ENCODE measurements at places on chromosomes 13 and 19.
A peak's percentile ranks its signal among the peaks of the same experiment; 100 is the strongest.

GRCh38 chr13:61727767-61728166 lies 312.1 kb upstream of the PCDH20 start:
- no peak for DNase-seq

DNA sequence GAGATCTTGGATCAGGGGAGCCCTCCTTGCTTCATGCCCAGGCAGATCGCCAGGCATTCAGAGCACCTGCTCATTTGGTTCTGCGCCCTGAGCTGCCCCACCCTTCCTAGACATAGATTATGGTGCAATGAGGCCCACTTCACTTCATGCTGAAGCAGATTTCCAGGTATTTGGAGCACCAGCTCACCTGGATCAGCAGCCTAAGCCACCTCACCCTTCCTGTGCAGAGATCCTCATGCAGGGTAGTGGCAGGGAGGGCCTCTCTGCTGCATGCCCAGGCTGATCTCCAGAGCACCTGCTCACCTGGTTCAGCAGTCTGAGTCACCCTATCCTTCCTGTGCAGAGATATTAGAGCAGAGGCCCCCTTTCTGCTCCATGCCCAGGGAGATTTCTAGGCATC lies 1966.1 kb downstream of the PCDH9 start:
- no peak for DNase-seq

DNA sequence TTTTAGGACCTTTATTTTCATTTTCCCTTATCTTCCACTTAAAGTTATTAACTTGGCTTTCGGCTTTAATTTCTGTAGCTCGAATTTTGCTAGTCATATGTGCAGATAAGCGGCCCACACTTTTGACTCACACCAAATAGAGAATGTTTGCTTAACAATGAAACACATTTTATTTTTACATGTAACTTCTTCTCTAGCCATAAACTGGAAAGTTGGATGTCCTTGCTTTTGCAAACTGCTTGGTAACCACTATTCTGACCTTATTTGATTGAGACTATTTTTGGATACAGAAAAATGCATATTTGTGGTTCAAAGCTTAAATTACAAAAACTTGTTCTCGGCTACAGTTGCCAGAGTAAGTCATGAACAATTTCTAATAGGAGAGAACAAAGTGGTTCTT lies 600.0 kb downstream of the KCTD12 start:
- DNase-seq = no peak

DNA sequence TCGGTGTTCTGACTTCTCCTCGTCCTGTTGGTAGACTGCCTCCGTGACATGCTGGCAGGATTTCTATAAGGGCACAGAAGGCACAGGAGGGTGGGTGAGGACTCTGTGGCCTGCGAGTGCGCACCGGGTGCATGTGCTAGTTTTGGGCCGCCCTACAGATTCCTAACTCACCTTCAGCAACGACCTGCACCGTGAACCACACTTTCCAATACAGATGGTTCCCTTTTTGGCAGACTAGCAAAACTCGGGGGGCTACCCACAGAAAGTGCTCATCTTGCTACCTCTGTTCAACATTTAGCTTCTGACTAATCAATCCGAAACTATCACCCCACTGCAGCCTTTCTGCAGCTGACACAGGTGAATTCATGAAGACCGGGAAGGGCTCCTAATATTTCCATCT lies 14.1 kb upstream of the AMER2 start:
- no peak for DNase-seq

DNA sequence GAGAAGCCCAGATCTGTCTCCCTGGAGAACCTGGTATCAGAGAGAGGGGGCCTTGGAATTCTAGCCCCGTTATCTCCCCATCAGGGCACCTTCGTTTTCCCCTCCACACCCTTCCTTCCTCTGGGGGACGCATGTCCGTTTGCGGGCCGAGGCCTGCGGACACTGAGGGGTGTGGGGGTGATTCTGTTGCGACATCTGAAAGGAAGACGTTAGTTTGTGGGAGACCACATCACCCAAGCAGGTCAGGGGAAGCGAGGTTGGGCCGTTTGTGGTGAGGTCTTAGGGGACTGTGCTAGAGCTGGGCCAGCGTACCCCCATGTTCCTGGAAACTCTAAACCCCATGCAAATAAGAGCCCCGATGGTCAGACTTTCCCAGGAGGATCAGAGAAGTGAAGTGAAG lies 3.7 kb upstream of the HSH2D start:
- peak; percentile 84 for DNase-seq

DNA sequence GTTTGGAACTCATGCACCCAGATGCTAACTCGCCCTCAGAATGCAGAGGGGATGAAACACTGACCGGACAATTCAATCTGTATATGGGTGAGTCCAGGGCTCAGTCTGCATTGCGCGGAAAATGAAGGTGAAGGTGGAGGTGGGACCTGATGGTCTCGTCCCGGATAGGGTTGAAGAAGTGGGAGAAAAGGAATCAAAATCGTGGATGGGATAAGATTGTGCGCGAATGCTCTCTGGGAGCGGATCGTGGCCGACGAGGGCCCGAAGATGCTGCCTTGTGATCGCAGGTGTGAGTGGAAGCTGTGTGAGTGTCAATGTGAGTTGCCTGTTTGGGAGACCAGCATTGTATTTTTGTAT lies 594 bp upstream of the ZNF850 start:
- DNase-seq = no peak

GRCh38 chr19:982567-983170 lies 1.5 kb upstream of the WDR18 start:
- peak; percentile 82 for DNase-seq

GRCh38 chr13:41460930-41461329 lies 3.6 kb downstream of the RGCC start:
- DNase-seq = no peak

DNA sequence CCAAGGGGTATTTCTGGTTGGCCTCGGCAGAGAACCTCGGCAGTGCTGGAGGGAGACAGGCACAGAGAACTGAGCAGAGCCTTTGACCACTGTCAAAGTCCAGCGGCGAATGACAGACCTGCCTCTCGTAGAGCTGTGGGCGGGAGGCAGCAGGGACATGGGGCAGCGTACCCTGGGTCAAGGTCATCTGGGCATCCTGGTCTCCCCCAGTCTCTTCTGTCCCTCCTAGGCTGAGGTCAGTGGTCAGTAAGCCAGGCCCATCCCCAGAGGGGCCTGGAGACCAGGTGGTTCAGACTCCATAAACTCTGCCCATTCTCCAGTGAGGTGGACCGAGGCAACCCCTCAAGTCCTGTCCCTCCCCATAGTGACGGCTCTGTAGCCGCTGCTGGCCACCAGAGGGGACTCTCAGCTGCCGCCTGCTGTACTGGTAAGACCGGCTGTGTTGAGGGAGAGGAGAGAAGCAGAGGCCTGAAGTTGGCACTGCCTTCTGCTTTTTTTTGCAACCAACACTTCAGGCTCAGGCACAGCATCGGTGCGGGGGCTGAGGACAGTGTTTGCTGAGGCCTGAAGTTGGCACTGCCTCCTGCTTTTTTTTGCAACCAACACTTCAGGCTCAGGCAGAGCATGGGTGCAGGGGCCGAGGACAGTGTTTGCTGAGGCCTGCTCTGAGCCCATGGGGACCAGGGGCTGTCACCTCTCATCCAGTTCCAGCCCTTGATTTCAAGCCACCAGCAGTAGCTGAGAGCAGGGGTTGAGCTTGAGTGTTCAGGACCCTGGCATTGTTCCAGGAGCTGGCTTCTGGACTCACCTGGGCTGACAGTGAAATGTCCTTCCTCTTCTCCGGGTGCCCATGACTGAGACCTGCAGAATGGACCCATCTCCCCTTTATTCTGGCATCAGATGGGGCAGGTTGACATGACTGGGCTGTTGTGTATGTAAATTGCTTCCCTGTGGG lies at the start of gene PGLYRP2:
Gene PGLYRP2 (minus strand): TSS at position 111 of the 955 bp plus-strand sequence. CDS start 130 bp downstream, outside the sequence.
- DNase-seq = no peak

DNA sequence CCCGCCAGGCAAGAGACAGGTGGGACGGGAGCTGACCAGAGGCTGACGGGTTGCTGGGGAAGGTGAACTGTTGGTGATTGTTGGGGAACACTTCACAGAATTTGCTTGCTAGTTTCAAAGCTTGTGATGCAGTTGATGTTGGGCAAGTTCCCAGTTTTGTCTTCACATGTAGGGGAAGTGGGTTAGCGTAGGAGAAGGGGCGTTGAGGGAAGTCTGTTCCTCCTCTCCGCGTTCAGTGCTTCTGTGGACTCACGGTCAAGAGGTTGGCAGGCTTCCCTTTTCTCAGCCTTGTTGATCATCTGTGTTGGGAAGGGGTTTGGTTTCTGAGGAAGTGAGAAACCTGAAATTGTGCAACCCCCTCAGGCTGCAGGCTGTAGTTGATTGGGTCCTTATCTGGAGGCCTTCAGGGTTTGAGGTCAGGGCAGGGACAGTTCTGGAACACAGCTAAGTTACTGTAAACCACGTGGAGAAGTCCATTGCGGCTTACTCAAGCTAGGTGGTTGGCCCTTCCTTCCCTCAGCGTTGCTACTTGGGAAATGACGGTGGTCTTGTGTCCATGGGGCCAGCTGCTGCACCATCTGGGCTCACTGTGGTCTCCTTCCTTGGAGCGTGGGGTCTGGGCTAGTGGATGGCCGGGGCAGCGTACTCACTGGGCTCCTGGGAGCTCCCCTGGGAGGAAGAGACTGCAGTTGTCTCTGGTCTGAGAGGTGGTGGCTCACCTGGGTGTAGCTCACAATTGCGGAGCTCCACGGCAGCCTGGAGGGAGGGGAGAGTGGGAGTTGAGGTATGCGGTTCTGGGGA lies 7.5 kb downstream of the RPS9 start:
- DNase-seq = peak; percentile 100

GRCh38 chr19:2841855-2842574 lies 740 bp downstream of the ZNF555 start:
- no peak for DNase-seq

GRCh38 chr13:24619282-24619681 lies 60.9 kb upstream of the ATP12A start:
- DNase-seq = peak; percentile 67

- DNase-seq = no peak
Measured at GRCh38 chr13:67130444-67130843, 99.7 kb downstream of the PCDH9 start.

- no peak for DNase-seq
Measured at GRCh38 chr13:75617230-75617629, 18.9 kb upstream of the LMO7 start.

DNA sequence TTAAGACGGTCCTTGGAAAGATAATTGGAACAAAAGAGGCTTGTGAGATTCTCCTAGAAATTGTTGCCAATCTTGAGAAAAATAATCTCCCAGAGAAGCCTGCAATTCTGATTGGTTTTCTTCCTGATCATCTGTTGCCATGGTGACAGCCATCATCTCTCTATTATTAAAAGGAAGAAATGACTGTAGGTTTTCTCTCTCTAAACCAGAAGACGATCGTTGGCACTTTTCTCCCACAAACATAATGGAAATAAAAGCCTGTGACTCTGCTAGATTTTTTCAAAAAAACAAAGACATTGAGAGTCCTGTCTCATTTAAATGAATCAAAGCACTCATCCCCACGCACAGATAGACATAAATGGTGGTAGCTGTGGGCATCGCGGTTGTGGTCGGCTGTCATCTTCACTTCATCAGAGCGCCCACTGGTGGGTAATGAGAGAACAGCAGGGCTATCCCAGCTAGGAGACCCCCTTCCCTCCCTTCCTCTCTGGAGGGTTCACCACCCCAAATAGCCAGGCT lies 21.7 kb upstream of the CALM3 start:
- peak; percentile 36 for DNase-seq

DNA sequence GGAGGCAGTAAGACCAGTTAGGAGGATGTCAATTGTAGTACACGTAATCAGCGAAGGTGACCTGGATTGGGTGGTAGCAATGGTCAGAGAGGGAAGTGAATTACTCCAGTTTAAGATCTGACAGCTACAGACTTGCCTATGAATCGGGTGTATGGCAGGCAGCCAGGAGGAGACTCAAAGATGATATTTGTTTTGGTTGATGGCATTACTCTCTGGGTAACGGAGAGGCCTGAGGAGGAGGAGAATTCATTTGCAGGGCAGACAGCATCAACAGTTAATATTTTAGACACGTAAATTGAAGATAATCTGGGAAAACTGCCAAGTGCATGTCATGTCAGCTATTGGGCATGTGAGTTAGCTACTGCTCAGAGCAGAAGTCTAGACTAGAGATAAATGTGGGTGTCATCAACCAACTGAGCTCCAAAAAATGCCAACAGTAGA lies 109.2 kb downstream of the SGCG start:
- DNase-seq = no peak

DNA sequence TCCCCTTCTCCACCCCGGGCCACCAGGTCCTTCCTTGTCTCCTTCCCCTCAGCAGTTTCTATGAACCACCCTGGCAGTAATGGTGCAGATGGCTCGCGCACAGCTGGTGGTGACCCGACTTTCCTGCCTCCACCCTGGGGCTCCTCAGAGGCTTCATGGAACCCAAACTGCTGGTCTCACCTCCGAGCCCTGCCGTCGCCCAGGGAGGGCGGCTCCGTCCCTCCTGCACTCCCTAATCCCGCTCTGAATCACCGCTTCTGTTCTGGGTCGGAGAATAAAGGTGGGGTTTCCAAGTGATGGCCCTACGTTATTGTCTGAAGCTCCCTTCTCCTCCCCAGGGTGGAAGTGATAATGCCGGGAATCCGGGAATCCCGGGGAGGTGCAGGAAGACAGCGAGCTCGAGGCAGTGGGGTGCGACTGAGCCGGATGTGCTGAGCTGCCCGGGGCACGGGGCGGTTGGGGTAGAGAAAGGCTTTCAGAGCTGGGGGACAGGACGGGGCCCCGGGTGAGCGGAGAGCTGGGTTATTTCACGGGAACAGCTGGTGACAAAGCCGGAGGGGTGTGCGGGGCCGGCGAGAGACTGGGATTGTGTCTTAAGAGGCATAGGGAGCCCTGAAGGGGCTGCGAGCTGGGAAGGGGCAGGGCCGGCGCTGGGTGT lies 711 bp downstream of the FUT2 start:
- no peak for DNase-seq

Measured in KBM-7 (cell line).